ENCODE measurements at places on chromosomes 2 and 18.
A peak's percentile ranks its signal among the peaks of the same experiment; 100 is the strongest.

DNA sequence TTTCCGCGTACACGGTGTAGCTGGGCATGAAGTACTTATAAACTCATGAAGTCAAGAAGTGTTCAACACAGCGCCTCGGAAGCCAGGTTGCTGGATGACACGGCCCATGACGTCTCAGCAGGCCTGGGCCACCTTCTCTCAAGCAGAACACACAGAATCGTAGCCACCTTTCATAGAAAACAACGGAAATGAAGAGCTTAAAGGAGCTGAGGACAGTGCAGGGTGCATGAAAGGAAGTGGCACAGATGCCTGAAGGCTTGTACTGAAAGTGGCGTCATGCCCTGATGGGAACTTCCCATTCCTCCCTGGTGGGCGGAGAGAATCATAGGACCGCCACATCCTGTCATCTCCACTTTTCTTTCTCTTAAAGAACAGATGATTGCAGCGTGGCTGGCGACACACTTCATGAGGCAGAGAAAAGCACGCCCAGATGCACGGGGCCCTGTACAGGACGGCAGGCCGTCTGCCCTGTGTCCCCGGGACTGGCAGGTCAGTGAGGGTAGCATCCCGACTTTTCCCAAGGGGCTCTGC lies 31.1 kb downstream of the HDAC4 start:
- DNase-seq = peak; percentile 53

DNA sequence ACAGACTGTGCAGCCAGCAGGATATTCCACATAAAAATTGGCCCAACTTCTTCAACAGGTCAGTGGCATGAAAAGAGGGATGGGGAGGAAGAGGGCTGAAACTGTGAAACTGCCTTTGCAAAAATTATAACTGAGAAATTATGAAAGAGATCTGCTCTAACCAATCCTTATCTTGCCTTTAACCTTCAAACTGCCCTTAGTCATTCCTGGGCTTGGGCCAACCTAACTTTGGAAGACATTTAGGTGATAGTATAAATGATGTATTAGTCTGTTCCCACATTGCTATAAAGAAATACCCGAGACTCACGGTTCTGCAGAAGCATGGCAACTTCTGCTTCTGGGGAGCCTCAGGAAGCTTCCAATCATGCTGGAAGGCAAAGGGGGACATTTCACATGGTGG lies 74.5 kb downstream of the RPL31 start:
- DNase-seq = no peak

DNA sequence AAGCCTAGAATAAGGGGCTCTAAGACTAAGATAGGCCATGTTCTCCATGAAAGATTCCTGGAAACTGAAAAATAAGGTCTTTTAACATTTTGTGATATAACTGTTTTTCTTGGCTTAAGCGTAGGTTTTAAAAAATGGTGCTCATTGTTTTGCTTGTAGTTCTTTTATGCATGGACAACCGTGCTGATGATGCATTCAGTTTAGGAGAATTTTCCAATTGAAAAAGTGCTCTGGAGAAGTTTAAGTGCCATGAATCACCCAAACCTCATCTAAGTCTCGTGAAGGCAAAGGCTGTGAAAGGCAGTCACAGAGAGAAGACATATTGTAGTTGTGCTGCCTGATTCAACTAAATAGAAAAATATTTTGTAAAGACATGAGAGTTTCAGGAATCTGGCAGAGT lies 111.8 kb upstream of the GAREM1 start:
- DNase-seq = no peak

- DNase-seq = no peak
These were observed 47.0 kb downstream of the HYCC2 start for GRCh38 chr2:201024518-201024917.

DNA sequence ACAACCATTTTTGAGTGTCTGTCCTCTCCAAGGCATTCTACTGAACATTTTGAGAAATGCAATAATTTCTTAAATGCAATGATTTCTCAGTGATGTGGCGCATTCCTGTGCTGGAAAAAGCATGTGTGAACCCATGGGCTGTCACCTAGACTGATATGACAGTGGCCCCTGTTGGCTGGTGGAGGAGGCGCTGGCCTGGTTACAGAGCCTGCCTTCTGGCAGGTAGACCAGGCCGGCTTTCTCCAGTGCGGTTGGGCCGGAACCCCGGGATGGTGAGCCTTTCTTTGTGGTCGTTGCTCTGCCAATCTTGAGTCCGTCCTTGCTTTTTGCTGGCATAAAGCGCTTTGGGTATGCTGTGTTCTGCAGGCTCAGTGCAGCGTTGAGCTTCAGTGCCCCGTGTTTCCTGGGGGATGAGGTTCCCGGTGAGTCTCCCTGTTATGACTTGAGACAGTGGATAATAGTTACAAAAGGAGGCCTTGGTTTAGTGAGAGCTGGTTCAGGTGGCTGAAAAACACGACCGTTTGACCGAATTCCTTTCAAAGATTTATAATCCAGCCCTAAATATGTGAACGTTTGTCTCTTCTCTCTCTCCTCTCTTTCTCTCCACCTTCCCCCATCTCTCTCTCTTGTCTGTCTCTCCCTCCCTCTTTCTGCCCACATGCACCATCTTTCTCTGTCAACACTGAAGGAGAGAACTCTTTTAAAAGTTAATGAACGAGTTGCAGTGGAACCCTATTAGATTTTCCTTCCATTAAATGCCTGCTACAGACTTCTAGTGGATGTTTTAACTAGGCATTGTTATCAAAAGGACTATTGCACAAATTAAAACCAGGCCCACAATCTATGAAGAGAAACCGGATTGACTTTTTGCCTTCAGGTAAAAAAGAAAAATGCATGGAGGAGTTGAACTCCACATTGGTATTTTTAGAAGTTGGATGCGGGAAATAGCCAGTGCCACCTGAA lies 34.0 kb downstream of the TSHZ1 start:
- no peak for DNase-seq

GRCh38 chr2:225894236-225894980 lies 494.9 kb downstream of the NYAP2 start:
- DNase-seq = peak; percentile 53

DNA sequence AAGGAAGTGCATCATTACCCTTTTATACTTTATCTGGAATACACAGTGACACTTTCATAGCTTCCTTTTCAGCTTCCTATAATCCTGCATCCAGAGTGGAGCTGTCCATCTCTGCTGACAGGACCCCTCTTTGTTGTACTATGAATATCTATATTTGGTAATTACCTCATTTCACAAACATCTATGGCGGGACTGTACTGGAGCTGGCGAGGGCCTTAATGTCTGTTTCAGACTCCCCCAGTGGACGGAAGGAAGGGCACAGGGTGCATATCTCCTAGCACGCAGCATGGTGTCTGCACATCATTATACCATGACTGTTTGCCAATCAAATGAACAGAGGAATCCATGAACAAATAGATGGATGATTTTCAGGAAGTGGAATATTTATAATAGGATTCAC lies 142.3 kb downstream of the SOX11 start:
- DNase-seq = no peak

- no peak for DNase-seq
These were observed 32.8 kb upstream of the CD226 start for GRCh38 chr18:69980509-69980908.

GRCh38 chr2:213678437-213679218 lies 394.4 kb downstream of the SPAG16 start:
- no peak for DNase-seq

DNA sequence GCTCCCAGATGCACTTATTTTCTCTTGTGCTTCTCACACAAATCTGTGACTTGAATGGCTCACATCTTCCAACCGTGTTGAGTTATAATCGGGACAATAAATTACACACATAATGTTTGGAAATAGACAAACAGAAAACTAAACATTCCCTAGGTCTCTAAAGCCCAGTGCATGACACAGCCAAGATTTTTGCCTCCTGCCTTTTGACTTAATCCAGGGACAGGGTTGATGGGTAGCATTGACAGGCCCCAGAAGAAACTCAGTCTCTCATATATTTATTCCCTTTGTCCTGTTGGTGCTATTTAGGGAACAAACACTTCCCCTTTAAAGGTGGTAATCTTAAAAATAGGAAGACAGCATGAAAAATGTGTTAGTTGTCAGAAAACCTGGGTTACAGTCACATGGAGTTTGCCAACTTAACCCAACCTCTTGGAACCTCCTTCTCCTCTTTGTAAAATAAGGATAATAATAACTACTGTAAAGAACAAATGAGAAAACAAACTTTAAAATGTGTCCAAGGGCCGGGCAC lies 24.0 kb upstream of the ARPC2 start:
- DNase-seq = no peak

GRCh38 chr2:41949091-41949882 lies 98.5 kb upstream of the PKDCC start:
- no peak for DNase-seq

GRCh38 chr2:132678483-132678882 lies 8.5 kb upstream of the LYPD1 start:
- DNase-seq = no peak

DNA sequence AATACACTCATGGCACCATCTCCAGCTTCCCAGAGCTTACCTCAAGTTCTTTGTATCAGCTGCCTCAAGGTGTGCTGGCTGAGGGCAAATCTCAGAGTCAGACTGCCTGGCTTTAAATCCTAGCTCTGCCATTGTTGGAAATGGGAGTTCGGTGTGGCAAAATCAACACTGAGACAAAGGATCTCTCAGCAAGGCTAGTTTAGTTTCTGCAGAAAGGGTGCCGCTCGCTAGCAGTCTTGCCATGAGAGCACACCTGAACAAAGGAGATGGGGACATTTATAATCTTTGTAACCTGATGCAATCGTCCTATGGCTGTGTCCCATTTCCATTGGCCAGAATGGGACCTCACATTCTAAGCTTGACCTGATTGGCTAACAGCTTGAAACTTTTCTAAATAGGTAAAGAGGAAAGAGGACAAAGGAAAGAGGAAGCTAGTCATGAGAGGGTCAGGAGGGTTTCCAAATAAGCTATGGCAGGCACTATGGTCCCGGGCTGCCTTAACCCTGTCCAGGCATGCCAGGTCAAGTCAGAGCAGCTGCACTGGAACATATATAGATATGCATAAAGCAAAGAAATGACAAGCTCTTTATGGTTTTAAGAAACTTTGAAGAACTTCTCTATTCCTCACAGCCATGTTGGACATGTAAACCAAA lies 4.3 kb upstream of the UBE2F start:
- DNase-seq = no peak

GRCh38 chr2:42663828-42664227 lies 95.4 kb downstream of the MTA3 start:
- no peak for DNase-seq

DNA sequence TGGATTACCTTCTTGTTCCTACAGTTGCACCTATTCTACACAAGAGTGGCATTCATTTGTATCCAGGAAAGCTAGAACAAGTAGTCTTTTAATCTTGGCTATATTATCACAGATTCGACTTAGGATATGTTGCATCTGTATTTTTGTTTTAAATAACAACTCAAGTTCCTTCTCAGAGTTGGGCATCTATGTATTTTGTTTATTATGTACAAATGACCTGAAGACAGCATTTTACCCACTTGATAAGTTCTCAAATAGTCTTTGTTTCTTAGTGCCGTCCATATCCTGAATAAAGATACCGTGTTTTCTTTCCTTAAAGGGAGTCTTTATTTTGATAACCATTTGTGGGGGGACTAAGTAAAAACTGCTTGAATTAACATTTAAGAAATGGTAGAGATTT lies 2.9 kb downstream of the ITPRID2 start:
- DNase-seq = no peak

- no peak for DNase-seq
These were observed 134.2 kb downstream of the PXDN start for GRCh38 chr2:1610096-1610485.

- no peak for DNase-seq
These were observed 326.3 kb downstream of the TSN start for GRCh38 chr2:122081751-122082150.

- DNase-seq = no peak
These were observed 3.7 kb downstream of the RAMP1 start for GRCh38 chr2:237863102-237863511.

- no peak for DNase-seq
These were observed 42.4 kb upstream of the C1GALT1C1L start for GRCh38 chr2:43718530-43719124.

DNA sequence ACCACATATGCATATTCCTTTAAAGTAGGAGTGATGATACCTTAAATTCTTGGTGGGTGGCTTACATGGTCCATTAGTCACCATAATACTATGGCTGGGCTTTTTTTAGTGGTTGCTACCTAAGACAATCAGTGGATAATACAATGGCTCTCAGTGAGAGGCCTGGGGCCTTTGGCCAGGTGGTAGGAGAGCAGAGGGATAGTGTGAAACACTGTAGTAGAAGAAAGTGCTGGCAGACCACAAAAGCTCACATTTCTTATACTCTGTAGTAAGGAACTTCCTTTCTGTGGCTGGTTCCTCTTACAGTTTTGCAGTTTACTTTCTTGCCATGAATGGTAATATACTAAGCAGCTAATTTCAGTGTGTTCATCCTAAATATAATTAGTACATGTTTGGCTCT lies 583.5 kb downstream of the XIRP2 start:
- no peak for DNase-seq

- no peak for DNase-seq
These were observed 505.4 kb upstream of the MYT1L start for GRCh38 chr2:2836343-2837070.

DNA sequence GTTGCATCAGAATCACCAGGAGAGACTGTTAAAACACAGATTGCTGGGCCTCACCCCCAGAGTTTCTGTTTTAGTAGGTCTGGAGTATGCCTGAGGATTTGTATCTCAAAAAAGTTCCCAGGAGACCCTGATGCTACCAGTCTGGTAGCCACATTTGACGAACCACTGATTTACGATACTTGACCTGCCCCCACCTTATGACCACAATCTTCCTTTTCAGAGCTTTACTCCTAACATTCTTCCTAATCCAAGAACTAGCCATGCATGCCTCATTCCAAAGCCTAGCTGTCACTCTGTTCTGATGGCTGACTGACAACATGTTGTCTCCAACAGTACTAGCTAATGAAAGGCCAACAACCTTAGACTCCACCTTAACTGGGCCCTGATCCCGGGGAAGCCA lies 191.4 kb downstream of the MBD2 start:
- DNase-seq = no peak

Measured in BJ (cell line).